HFF-Myc (cell line): ENCODE measurements at places on chromosomes 1 and 21.
A peak's percentile ranks its signal among the peaks of the same experiment; 100 is the strongest.

DNA sequence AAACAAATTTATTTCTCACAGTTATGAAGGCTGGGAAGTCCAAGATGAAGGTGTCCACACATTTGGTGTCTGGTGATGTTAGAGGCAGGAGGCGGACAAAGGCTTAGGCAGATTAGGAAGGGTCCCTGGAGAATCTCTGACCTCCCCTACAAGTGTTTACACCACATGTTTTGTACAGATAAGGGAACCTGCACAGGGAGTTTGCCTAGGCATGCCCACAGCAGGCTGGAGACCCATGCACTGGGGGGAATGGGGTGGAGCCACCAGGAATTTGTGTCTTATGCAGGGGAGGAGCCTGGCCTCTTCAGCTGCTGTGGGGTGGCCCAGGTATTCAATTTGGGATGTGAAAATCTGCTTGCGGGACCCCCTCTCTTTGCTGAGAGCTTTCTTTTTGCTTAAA lies 131.3 kb downstream of the PATJ start:
- DNase-seq: no peak

DNA sequence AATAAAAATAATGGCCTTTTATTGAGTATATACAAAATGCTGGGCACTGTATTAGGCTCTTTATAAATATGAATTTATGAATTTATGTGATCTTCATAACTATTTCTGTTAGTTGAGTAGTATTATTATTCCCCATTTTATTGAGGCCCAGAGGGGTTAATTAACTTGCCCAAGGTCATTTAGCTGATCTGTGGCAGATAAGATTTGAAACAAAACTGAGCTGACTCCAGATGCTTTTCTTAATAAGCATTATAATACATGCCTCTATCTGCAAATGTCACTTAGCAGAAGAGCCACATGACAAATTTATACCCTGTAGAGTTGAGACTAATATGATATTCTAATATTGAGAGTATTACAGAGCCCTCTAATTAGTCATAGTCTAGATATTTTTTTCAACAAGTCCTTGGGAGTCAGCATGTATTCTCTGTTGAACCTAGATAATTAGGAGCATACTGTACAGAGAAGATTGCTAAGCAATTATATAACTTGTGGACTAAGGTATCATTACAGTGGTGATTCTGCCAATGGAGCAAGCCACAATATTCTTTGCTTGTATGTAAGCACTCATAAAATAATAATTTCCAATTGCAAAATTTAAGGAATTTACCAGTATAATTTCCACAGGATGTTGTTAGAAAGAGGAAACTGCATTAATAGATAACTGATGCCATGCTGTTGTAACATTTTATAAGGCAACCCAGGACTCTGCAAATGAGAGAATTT lies 112.0 kb downstream of the LRRC40 start:
- DNase-seq: no peak

DNA sequence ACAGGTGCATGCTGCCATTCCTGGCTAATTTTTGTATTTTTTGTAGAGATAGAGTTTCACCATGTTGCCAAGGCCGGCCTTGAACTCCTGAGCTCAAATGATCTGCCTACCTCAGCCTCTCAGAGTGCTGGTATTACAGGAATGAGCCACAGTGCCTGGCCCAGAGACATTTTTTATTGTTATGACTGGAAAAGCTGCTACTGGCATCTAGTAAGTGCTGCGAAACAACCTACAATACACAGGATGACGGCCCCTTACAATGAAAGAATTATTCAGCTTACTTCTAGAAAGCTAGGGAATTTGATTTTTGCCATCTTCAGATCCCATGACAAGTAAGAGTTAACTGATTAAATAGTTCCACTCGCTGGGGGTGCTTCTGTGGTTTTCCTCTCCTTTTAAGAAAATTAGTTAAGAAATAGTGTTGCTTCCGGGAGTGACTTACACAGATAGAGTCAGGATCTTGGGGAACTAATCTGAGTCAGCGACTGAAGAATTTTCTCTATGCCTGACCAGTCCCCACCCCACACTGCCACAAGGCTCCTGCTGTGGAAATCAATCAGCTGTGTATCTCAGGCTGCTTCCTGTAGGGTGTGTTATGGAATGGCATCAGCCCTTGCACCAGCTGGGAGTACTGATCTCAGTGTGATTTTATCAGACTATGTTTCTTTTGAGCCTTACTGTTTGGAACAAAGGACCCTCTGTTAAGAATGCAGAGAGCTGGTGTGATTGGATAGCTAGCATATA lies 93.0 kb upstream of the BMP8A start:
- DNase-seq: peak; percentile 79

- no peak for DNase-seq
Measured at GRCh38 chr1:42004860-42005259, 86.1 kb upstream of the HIVEP3 start.

- no peak for DNase-seq
Measured at GRCh38 chr1:248359415-248359814, 2.0 kb upstream of the OR2T4 start.

DNA sequence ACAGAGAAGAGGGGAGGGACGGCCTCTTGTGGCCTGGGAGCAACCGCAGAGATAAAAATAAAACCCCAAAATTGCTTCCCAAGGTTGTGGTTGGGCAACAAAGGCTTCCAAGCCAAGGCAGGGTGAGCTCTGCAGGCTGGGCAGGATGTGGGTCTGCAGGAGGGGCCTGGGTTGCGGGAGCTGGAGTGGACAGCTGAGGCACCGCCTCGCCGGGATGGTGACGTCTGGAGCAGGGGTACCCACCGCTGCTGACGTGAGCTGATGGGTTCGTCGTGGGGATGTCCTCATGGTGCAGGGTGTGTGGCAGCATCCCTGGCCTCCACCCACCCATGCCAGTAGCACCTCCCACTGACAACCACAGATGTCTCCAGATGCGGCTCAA lies 3.7 kb downstream of the AURKAIP1 start:
- DNase-seq: no peak

DNA sequence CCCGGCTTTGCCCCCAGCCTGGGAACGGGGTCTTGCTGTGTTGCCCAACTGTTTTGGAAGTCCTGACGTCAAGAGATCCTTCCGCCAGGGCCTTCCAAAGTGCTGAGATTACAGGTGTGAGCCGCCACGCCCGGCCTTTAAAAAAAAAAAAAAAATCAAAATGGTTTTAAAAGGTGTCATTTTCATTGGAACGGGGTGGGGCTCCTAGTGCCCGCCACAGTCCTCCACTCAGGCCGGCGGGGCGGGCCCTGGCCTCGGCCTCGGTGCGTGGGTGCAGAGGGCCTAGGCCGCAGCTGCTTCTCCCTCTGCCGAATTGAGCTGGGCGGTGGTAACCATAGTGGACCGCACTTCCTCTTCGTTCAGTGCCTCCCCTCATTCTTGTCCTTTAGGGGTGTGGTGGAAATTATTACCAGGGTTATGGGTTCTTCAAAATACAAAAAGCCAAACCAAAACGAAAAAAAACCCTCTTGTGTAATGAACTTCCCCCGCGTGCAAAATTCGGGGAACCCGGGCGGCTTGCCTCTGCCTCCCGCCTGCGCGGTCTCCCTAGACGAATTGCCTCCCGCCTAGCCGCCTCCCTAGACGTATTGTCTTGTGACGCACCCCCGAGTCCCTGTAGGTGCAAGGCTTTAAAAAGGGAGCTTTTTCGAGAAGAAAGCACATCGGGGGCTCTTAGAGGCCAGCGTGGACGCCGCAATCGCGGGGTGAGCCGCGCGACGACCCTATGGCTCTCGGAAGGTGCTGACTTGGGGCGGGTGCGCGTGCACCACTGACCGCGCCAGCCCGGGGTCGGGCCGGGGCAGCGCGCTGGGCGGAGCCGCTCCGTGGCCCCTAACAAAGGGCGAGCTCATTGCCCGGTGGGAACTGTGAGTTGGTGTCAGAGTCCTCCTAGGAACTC lies 10.5 kb upstream of the SPEN start:
- no peak for DNase-seq

- no peak for DNase-seq
Measured at GRCh38 chr1:6868660-6869380, 83.6 kb downstream of the CAMTA1 start.

DNA sequence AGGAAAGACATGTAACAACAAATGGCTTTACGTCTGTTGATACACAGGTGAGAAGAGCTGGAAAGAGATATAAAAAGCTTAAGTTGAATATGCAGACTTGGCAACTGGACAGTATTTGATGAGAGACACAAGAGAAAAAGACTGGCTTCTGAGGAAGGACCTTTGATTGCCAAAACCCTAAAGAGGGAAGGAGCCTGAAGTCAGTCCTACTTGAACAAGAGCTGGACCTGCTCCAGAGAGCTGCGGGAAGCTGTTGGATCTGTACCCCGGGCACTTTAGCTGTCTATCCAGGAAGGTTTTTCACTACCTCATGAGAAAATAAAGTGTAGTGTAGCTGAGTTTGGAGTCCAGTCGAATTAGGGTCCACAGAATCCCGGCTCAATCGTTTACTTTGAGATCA lies 25.3 kb upstream of the LRRC8B start:
- no peak for DNase-seq

GRCh38 chr1:8714173-8714572 lies 103.3 kb downstream of the RERE start:
- DNase-seq: no peak

GRCh38 chr1:26027716-26028489 lies 6.3 kb downstream of the EXTL1 start:
- DNase-seq: no peak

DNA sequence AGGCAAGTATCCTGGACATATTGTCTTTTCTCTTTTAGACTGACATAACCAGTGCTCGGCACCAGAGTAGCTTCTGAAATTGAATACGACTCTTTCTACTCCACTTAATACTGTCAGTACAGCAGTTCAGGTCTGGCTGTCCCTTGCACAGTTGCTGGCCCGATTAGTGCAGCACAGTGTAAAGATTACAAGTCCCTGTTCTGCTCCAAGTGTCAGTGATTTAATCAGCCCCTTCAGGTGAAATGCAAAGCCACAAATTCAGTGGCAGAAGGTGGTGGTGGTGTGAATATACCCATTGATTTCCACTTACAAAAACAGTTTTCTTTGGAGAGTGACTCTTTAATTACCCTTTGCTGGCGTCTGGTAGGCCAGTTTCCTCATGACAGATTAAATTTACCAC lies 545.4 kb downstream of the ADGRL2 start:
- no peak for DNase-seq

DNA sequence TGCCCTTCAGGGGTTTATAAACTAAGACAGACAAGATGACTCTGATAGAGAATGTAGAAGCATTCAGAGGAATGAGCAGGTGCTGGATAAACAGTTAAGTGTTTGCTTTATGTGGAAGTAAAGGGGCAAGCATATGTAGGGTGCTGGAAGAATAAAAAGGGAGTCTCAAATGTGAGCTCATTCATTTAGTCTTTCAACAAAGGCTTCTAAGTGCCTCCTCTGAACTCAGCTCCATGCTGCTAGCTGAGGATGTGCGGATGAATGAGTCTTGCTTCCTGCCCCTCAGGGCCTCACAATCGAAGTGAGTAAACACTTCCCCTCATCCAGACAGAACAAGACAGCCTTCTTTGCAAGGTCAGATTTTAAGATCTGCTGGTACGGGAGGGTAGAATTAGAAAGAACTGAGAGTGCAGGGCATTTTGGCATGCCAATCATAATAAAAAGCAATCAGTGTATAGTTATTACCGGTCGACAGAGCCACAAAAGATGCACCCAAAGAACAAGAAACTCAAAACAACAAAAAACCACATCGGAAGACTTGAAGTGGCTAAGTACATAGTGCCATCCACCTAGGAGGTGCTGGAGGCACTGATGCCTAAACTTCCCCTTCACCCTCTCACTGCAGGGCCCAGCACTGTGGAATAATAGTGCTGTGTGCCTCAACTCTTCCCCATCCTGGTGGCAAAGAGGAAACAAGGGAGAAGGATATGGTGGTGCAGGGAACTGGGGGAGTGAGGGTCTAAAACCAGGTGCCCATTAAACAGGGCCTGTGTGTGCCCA lies 69.8 kb downstream of the TNR start:
- no peak for DNase-seq

DNA sequence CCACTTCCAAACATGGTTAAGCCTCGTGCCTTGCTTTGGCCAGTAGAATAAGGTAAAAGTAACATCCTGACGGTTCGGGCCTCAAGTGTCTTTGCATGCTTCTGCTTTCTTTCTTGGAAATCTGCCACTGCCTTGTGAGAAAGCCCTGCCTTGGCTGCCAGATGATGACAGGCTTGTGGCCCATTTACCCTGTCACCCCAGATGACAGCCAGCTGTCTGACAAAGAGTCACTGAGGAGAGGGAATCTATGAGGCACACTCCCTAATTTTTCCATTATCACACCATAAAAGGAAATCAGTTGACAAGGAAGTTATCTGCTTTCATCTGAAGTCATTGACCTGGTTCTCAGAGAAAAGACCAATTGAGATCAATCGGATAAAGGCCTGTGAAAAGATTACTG lies 199.8 kb downstream of the USH2A start:
- DNase-seq: no peak

- no peak for DNase-seq
Measured at GRCh38 chr1:40877698-40878097, 15.5 kb upstream of the CITED4 start.

DNA sequence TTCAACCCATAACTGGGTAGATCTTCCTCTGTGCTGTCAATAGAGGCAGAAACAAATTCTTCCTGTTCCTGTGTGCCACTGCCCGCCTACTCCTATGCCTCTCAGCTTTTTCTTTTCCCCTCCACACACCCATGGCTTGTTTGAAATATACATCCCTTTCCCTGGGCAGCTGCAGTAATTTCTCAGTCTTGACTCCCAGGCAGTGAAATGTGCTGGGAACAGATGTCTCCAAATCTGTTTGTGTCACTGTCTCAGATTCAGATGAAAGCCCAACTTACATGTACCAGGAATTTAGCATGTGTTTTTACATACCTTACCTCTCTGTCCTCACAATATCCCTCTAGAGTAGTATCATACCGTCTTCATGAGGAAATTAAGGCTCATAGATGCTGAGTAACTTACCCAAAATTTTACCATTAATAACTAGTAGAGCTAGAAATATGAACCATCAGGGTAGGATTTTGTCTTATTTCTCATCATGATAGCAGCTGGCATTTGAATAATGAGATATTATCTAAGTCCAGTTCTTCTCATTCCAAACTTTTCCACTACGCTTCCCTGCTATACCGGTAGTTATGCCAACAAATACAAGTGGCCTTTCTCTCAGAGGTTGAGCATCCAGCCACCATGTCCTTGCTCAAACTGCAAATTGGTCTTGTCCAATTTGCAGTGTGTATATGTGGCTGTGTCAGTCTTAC lies 4.7 kb upstream of the VASH2 start:
- DNase-seq: no peak

DNA sequence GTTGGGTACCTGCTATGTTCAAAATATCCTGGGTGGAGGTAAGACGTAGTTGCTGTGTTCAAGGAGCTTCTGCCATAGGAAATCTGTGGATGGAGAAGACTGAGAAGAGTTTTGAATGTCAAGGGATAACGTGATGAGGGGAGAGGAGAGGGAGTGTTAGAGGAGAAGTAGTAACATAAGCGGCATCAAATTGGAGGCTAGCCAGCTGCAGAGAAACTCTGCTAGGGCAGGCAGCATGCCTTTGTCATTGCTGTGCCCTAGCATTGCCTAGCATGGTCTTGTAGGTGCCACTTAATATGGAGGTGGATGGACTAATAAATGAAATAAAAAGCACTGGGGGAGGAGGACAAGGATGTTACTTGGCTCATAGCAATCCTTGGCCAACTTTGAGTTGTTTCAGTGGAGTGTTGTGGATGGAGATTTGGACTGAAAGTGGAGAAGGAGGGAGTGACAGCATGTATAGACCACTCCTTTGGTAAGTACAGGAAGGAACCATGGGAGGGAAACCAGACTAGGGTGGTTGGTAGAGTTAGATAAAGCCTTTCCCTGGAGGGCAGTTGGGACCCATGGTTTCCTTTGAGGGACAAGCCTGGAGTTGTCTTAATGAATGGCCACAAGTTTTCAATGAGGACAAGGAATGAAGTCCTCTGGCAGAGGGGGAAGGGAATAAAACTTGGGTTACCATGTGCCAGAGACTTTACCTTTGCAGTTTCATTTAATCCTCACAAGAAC lies 6.3 kb downstream of the VANGL1 start:
- no peak for DNase-seq
